Left renal pelvis (tissue), 4 donors: ENCODE measurements at places on chromosomes 12 and 14.

DNA sequence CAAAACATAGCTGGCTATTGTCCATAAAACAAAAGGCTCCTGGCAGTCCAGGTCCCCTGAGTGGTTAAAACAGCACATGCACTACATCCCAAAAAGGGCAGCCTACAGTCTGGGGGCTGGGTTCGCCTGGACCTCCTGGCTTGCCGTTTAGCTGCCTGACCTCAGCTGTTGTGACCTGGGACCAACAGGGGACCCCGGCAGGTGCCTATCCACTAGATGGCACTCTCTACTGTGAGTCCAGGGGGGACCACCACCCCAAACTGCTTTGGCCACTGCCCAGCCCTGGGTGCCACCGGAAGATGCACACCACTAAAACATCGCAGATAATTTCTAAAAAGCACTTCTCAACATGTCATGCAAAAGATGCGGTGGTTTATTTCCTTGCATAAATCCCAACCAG, 2.9 kb upstream of the RTL1 start:
- no peak for DNase-seq

DNA sequence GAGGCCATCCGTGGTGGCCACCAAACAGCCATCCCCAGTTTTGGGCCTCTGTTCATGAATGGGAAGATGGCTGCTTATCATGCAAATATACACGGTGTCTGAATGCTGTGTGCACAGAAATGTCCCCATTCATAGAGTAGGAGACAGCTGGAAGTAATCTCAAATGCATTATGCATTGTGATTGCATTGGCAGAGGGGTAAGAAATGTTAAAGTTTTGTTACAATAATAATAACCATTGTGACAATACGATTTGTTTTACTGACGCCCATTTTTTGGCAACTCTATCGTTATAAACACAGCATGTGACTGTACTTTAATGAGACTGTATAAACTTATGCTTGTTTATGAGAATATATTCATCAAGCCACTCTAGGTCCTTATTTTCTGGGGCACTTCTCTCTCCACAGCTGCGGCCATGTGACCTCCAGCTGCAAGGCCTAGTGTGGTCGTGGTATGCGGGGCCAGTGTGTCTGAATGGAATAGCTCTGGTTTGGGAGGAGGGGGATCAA, 474.3 kb downstream of the VRK1 start:
- DNase-seq = no peak

GRCh38 chr14:79050787-79051727, 880.9 kb downstream of the NRXN3 start:
- no peak for DNase-seq

DNA sequence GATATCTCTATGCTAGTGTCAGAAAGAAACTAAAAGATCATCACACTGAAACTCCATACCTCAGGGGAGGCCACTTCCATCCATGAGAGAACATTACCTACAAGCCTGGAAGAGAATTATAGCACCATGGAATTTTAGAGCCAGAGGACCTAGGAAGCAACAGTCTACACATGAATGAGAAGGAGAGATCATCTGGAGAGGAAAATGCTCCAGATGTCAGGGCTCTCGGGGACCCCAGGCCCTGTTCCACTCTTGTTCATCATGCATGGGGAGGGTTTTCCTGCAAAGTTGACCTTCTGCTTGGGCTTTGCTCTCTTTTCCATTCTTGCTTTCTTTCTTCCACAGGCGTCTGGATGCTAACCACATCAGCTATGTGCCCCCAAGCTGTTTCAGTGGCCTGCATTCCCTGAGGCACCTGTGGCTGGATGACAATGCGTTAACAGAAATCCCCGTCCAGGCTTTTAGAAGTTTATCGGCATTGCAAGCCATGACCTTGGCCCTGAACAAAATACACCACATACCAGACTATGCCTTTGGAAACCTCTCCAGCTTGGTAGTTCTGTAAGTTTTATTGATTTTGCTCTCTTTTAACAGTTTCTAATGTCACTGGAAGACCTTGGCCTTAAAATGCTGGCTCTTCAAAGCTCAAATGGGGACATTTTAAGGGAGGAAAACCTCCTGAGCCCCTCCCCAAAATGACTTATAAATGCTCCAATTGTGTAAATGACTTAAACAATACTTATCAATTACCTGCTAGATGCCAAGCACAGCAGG, 110.7 kb downstream of the ZFC3H1 start:
- DNase-seq = no peak

- no peak for DNase-seq
Measured at GRCh38 chr12:3835914-3836313, 37.3 kb downstream of the PARP11 start.

GRCh38 chr12:113796066-113796827, 169.9 kb downstream of the RBM19 start:
- DNase-seq = no peak

DNA sequence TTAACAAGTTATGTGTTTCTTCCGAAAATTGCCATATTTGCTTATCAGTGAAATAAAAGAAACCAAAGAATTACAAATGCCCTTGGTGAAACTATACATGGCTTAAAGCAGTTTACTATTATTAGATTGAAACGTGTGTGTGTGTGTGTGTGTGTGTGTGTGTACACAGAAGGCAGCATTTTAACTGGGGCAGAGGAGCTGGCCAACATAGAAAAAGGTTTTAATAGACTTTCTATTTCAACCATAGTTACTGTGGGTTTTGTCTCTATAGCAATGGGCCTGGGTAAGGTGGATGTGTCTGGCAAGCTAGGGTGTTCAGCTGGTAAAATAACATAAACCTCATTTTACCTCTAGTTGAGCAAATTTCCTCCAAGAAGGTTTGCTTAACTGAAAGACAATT, 6.5 kb downstream of the PRICKLE1 start:
- DNase-seq = no peak

DNA sequence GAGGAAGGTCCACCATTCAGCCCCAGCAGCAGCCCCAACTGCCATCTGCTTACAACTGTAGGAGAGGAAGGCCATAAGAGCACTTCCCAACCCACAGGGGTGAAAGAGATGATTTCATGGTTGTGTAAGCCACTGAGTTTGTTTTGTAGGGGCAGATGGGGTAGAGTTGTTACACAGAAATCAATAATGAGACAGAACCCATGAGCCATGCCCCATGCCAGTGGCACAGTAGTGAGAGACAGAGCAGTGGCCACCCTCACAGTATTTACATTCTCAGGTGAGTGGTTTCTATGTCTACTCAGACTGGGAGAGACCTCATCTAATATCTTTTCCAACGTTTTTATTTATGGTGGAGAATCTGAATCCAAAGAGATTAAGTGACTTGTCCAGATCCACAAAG, 68.6 kb downstream of the NUAK1 start:
- no peak for DNase-seq
